H7 (cell line): ENCODE measurements at places on chromosomes 2 and 18. TPM values are rescaled to one million over a fixed set of nuclear protein-coding genes. Genes with fewer than 3 reads are reported as not detected.

ACMSD gene
- total RNA-seq = not detected in 2 replicates

GPR45 gene
- total RNA-seq = 0.15 TPM in 1 of 2 replicates, not detected in the other

COX5B gene
- 312 and 347 TPM in 2 replicates for total RNA-seq

TMEM163 gene
- 0.14 and 0.26 TPM in 2 replicates for total RNA-seq

SKOR2 gene
- 0.07 and 0.15 TPM in 2 replicates for total RNA-seq

HOXD8 gene
- total RNA-seq = not detected in 2 replicates

REG3A gene
- total RNA-seq = not detected in 2 replicates

SERTAD2 gene
- 4.0 and 4.4 TPM in 2 replicates for total RNA-seq

NT5DC4 gene
- not detected in 2 replicates for total RNA-seq
